ENCODE measurements at places on chromosomes 12 and 14.

GRCh38 chr14:105152794-105153241 is 15.8 kb downstream of the JAG2 start:
- DNase-seq: no peak

DNA sequence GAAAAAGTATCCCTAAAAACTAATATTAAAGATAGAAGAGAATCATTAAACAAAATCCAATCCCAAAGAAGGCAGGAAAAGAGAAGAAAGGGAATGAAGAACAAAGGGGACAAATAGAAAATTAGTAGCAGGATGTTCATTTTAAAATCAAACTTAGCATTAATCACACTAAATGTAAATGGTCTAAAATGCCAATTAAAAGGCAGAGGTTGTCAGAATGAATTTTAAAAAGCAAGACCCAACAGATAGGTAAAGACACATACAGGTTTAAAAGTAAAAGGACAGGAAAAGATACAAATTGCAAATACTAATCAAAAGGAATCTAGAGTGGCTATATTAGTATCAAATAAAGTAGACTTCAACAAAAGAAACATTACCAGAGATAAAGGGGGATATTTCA is 12.5 kb downstream of the DDHD1 start:
- no peak for DNase-seq

- DNase-seq: no peak
These were observed 45.5 kb upstream of the C14orf180 start for GRCh38 chr14:104534036-104534435.

- DNase-seq: no peak
These were observed 1.0 kb upstream of the TESC start for GRCh38 chr12:117100251-117100650.

- no peak for DNase-seq
These were observed 46.7 kb downstream of the EML5 start for GRCh38 chr14:88746052-88746451.

DNA sequence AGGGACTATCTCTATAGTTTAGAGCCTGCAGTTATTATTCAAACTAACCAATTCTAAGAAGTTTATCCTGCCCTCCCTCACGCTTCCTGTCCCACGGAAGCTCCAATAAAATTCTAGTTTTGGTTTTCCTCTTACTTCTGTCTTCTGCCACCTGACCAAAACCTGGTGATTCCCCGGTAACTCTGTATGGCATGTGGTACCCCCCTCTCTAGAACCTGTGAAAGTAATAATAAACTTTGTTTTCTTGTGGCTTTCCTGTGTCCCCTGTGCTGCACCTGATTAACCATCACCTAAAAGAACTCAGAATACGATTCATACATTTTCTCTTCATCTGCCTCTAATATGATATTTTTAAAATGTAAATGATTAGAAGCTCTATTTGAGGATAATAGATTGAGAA is 379.8 kb downstream of the APAF1 start:
- DNase-seq: no peak

- no peak for DNase-seq
These were observed 1.8 kb downstream of the ARID2 start for GRCh38 chr12:45731190-45731775.

GRCh38 chr14:71606064-71606463 is 326.2 kb upstream of the RGS6 start:
- DNase-seq: no peak

DNA sequence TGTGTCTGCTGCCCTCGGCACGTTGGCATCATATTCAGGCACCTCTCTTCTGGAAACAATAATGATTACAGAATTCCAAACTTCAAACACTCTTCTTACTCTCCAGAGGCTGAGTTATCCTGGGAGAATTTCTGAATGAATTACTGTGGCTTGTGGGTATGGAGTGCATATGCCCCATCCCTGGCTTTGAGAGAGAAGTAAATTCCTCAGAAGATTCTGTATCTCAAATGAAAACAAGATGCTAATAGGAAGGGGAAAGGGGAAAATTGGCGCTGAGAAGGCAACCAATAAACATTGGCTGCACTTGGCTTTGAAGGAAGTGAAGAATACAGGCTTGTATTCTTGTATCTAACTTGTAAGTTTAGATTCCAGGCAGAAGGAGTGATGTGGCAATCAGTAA is 132.0 kb upstream of the NOVA1 start:
- DNase-seq: no peak

- DNase-seq: no peak
These were observed 3.4 kb downstream of the CIROP start for GRCh38 chr14:23101213-23101970.

DNA sequence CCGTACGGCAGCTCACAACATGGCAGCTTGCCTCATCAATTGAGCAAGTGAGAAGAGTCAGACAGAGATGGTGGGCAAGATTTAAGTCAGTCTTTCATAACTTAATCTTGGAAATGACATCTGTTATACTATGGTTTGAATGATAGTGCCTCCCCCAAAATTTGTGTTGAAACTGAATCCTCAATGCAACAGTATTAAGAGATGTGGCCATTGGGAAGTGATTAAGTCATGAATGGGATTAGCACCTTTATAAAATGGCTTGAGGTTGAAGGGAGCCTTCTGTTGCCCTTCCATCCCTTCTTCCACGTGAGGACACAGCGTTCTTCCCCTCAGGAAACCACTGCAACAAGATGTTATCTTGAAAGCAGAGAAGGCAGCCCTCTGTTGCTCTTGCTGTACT is 124.2 kb downstream of the C12orf75 start:
- DNase-seq: no peak

GRCh38 chr14:54814076-54814475 is 88.5 kb downstream of the GCH1 start:
- DNase-seq: peak; percentile 81

DNA sequence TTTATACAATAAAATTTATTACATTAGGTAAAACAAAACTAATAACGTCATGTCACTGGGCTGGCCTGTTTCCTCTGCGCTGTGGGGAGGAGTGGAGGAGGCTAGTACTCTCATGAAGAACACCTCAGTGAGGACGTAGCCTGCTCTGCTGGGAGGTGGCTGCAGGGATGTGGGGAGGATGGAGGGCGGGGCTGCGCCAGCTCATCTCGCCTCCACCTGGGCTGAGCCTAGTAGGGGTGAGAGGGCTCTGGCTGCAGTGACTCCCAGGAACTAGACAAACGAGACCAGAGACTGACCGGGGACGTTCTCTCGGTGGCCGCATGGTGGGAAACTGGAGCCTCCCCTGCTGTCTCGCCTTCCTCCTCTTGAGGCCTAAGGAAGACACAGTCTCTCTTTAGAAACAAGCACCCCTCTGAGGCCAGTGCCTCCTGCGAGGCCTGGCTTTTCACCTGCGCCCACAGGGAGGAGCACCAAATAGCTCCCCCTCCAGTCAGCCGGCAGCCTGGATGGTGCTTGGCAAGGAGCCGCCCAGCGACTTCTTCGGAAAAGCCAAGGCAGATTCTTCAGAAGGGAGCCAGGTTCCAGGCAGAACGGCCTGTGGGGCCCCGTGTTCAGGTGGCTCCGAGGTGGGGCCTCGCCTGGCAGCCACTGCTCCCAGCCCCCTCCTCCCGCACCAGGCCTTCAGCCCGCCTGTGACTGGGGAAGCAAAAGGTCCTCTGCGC is 62.4 kb downstream of the PLEKHG3 start:
- DNase-seq: no peak

- DNase-seq: no peak
These were observed 228.1 kb downstream of the ANO2 start for GRCh38 chr12:5716976-5717375.

- DNase-seq: no peak
These were observed 303.3 kb upstream of the TMPO start for GRCh38 chr12:98211909-98212695.

GRCh38 chr12:1469070-1469469 is 125.3 kb downstream of the FBXL14 start:
- no peak for DNase-seq

GRCh38 chr12:113244478-113244958 is 23.3 kb downstream of the TPCN1 start:
- no peak for DNase-seq

DNA sequence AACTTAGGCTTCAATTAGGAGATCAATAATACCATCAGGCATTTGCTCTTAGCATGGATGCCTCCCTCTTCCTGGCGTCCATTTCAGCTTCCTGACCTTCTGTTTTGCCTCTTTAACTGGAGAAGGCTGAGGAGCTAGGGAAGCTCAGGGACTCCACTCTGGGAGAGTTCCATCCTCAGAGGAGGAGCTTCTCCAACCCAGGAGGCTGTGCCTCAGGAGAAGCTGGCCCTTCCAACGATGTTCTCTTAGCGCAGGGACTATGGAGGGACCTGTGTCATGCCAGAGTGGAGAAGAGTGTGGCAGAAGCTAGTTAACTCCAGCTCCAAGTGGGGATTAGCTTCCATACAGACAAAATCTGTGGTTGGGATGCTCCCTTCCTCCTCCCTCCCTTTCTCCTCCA is 58.0 kb downstream of the KCNA5 start:
- no peak for DNase-seq

GRCh38 chr14:32662211-32662610 is 276.5 kb upstream of the NPAS3 start:
- no peak for DNase-seq

- DNase-seq: peak; percentile 8
These were observed 24.3 kb upstream of the PCNX1 start for GRCh38 chr14:70882776-70883492.

GRCh38 chr12:14853961-14854360 is 10.6 kb upstream of the ART4 start:
- no peak for DNase-seq

DNA sequence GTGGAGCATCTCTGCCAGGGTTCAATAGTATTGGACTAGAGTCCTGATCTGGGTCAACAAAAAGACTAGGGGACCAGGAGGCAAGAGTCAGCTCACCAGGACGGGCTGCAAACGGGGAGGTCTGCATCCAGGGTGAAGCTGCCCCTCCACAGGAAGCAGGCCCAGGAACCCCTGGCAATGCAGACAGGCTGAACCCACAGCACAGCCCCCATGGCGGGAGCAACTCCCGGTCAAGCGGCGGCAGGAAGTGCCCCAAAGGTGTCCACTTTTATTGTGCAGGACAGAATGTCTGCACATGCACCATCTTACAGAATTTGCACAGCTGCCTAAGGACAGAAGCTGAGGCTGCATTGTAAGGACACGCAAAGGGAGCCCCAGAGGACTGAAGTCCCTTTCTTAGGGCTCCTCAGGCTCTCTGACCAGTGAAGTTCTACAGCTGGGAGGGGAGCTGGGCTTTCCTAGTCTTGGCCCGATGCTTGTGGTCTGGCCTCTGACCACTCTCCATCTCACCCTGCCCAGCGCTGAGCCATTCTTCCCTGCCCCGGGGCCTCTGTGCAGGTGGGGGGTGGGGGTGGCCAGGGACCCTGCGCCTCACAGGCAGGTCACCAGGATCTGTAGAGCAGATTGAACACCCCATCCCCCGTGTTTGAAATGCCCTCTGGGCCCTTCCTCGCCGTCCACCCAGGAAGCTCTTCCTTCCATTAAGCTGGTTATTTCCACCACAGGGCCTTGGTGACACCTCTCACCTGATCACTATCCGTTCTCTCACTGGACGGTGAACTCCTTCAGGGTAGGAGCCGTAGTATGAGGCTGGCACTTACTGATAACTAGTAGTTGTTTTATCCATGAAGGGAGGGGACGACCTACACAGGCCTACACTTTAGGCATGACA is 75.9 kb downstream of the NINJ2 start:
- DNase-seq: no peak

DNA sequence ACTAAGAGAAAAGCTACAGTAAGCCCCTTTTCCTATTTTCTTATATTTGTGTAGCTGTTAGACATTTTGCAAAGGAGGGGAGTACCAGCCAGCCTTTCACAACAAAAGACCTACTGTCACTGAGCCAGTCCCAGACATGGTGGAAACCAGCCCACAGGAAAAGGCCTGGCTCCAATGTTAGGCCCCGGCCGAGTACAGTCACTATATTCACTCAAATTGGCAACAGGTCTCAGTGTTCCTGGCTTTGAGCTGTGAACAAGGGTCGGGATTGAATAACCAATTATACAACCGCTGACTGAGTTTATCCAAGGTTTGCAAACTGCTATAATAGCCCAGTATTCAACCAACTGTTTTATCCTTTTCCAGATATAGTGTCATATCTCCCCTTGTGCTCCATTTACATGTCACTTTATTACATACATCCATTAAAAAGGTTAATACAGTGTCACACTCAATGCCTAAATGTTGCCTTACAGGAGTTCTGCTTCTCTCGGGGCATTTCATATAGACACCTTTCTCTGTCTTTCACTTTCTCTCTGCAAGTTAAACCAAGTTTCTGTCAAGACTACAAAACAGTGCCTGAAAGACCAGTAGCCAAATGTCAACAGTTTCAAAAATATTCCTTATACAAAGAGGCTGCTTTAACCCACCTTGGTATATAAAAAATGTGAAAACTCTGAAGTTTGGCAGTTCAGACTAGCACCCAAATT is 178.1 kb downstream of the SOX5 start:
- no peak for DNase-seq

- DNase-seq: no peak
These were observed 39.9 kb downstream of the GLT8D2 start for GRCh38 chr12:104010121-104010520.

- no peak for DNase-seq
These were observed 5.2 kb upstream of the KRT75 start for GRCh38 chr12:52439420-52439819.

DNA sequence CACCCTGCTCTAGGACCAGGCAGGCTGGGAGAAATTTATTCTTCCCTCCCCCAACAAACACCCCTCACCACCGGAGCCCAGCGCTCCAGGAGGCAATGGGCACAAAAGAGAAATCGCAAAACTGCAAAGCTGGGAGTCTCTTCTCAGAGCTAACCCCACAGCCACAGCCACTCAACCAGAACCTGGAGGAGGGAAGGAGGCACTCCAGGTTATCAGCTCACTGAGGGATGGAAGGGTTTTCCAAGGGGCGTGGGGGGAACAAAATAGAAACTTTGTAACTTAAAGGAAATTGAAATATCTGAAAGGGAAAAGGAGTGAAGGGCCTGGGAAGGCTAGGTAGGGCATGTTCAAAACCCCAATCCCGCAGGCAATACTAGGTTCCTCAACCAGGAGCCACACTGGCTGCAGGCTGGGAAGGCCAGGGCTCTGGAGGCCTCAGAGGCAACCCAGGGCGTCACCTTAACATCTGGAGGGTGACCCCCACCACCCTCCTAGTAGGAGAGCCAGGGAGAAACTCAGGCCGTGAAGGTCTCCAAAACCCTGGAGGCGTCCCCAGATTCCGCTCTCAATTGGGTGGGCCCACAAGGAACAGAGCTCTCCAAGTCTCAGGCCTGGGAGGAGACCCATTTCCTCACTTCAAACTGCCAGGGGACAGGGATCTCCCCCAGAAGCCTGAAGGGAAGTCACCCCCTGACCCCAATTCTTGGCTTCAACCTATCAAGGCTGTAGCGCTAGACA is 3.2 kb downstream of the KDM2B start:
- DNase-seq: no peak

- no peak for DNase-seq
These were observed 43.0 kb downstream of the CCNK start for GRCh38 chr14:99524091-99524661.

DNA sequence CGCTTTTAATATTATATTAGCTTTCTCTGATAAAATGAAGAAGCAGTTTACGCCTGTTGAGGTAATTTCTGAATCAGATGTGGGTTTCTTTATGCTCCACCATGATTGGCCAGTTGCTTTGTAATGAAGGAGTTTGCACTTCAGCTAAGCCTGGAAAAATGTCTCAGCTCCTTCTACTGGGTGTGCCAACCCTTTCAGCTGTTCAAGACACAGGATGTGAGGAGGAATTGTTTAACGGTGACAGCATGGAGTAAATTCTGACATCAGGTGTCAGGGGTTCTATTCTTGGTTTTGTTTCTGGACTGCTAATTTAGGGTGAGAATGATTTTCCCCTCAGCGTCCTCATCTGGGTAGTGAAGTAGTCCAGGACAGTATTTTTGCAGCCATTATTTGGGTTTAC is 43.5 kb downstream of the FLRT2 start:
- DNase-seq: no peak

Measured in activated CD8-positive, alpha-beta memory T cell treated with anti-CD3 and anti-CD28 coated beads, Interleukin-2, amount 50 U/mL, for 48 hours (primary cell).